Left hindlimb (tissue), 1 donor: ENCODE measurements at places on chromosomes 1 and 21.

GRCh38 chr1:201988601-201989000 lies 6.2 kb downstream of the RNPEP start:
- DNase-seq = no peak

DNA sequence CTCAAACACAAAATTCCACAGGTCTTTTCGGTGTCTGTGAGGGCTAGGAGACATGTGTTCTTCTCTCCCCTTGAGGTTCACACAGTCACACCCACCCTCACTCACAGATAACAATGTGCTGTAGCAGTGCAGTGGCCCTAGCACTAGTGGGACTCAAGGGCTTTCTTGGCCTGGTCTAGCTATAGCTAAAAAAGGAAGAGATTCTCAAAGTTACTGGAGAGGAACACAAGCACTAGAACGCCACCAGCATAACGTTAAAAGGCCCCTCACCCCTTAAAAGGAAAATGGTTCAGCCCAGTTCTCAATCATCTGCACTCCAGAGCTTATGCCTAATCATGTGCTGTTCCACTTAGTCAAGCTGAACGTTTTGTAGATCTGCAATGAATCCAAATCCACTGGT lies 39.5 kb downstream of the RGS8 start:
- DNase-seq = no peak

GRCh38 chr1:41608211-41608610 lies 123.7 kb upstream of the EDN2 start:
- peak; percentile 84 for DNase-seq

DNA sequence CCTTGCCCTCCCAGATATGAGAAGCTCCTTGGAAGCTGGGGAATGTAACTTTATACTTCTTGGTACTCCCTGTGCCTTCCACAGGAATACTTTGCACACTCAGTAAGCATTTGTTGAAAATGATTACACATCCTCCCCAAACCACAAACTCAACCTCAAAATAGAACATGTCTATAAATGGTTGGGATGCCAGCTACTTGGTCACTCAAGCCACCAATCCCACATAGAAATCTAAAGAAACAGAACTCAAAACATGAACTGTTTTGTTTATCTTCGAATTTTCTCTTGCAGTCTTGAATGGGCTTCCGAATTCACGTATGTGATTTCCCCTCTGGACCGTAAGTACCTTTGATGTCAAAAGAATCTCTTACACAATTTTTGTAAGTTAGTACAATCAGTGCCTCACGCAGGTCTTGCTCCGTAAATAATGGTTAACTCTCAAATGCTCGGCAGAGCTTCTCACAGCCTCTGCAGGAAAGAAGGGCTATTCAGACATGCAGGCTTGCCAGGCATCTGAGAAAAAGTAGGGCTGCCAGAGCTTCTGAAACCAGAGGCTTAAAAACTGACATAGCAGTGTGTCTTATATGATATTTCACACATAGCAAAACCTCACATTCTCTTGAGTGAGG lies 26.9 kb downstream of the SORT1 start:
- no peak for DNase-seq

GRCh38 chr1:204283711-204284651 lies 70.2 kb upstream of the GOLT1A start:
- no peak for DNase-seq

- DNase-seq = no peak
These were observed 7.3 kb downstream of the BOLA1 start for GRCh38 chr1:149906570-149907075.

- DNase-seq = no peak
These were observed 54.6 kb upstream of the NCAM2 start for GRCh38 chr21:20943561-20943997.

- DNase-seq = no peak
These were observed 2.7 kb downstream of the SCYL3 start for GRCh38 chr1:169890761-169891538.

- no peak for DNase-seq
These were observed 73.2 kb upstream of the BMP8A start for GRCh38 chr1:39418236-39418635.

DNA sequence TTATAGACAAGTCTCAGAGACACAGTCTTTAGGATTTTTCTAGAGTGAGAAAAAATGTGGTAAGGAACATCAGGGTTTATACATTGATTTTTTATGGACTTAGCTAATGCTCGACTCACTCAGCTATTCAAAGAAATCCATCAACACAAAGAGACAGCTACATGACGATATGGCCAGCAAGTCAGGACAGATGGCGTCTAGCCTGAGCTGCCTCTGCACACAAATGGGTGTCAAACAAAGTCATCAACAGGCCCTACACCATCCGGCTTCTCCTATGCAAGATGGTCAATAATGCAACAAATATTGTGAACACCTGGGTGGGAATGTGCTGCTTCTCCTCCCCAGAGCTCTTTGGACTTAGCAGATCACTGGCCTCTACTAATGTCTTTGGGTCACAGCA lies 13.3 kb upstream of the ERICH3 start:
- no peak for DNase-seq

- no peak for DNase-seq
These were observed 61.6 kb downstream of the KIF14 start for GRCh38 chr1:200558866-200559459.

- DNase-seq = no peak
These were observed 43.7 kb downstream of the MRPL39 start for GRCh38 chr21:25563361-25564116.

- DNase-seq = no peak
These were observed 9.0 kb upstream of the IFFO2 start for GRCh38 chr1:18965206-18966173.

DNA sequence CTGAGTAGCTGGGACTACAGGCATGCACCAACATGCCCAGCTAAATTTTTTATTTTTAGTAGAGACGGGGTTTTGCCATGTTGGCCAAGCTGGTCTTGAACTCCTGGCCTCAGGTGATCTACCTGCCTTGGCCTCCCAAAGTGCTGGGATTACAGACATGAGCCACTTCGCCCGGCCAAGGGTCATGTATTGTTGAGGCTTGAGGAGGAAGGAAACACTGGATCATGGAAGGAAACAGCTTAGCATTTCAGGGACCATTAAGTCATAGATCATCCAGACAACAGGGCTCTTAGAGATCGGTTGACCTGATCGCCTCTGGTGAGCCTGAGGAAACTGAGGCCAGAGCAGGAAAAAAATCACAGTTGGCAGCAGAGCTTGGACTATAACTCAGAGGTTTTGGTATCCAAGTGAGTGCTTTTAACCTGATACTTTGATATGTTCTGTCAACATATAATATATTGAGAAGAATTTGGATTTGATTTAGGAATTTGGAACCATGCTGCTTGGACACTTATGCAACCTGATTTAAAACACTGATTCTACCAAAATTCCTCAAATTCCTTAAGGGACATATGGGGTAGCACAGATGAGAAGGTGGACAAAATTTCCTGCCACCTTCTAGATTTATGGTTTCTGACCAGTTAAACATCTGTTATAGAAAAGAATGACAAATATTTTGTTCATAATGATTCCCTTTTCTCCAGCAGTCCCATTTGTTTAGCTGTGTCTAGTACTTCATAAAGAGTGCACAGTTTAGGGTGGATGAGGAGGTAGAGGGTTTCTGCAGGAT lies 13.1 kb upstream of the BMP8A start:
- no peak for DNase-seq

DNA sequence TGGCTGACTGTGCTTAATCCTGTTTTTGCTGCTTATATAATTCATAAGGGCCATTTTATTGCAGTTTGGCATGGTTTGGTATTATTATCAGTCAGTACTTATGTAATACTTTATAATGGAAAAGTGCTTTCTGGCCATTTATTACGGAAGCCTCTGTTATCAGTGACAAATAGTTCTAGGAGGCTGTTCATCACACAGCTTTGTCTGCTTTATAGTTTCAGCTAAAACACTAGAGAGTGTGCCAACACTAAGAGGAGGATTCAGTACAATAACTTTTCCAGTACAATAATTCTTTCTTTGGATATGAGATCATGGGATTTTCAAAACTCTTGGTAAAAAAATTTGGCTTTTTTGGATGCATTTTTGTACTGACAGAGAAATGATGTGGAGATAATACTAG lies 102.9 kb upstream of the PTGFR start:
- no peak for DNase-seq

- DNase-seq = no peak
These were observed 52.8 kb downstream of the ELK4 start for GRCh38 chr1:205578780-205579571.

DNA sequence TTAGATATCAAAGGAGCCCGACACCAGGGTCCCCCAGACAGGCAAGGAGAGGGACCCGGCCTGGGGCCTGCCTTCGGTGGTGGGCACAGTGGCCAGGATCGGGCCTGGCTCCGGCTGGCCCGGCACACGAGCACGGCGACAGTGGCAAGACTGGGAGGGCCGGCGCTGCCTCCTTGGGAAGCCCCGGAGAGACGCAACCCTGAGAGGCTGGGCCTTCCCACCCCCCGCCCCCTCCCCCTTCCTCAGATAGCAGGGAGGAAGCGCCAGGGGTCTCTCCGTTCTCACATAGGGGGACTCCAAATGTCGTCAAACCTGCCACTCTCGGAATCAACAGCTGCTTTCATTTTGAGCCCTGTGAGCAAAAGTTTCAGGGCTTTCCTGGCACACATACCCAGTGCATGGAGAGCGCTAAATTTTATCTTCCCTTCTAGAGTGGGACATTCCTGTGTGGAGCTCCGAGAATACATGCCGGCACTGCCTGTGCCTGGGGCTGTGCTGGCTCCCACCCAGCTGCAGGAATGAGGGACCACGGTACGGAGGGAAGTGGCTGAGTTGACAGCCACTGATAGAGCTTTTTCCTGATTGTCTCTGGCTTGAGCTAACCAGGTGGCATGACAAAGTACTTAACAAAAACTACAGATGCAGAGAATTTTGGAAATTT lies 62.4 kb downstream of the CD247 start:
- peak; percentile 57 for DNase-seq

- DNase-seq = no peak
These were observed 44.0 kb downstream of the RUNX1 start for GRCh38 chr21:35005077-35005476.

DNA sequence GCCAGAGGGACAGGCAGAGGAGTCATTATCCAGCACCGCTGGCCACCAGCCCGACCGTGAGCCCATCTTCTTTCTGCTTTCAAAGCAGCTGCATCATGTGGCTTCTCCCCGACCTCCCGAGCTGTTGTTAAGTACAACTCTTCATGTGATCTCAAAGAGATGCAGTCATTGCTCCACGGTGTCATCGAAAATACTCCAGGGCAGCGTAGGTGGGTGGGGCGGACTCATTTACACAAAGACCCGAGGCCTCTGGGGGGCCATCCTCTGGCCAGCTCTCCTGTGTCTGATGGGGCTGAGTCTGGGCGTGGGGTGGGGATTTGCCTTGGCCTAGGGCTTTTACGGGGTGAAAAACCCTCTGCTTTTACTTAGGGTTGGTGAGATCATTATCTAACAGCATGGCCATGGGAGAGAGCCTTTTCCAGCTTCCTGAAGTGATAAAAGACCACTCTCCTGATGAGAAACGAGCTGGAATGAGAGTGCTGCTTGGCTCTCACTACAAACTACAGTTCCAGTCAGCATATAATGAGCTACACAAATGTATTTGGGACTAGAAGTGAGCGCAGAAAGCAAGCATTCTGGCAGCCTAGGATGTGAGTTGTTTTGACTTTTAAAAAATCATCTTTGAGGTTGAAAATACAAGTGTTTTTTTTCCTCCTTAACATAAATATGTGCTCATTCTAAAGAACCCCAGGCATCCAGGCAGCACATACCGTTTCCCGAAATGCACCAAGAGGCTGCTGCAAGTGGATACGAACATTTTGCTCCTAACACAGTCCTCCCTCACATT lies 165.0 kb downstream of the RHOU start:
- DNase-seq = peak; percentile 87

DNA sequence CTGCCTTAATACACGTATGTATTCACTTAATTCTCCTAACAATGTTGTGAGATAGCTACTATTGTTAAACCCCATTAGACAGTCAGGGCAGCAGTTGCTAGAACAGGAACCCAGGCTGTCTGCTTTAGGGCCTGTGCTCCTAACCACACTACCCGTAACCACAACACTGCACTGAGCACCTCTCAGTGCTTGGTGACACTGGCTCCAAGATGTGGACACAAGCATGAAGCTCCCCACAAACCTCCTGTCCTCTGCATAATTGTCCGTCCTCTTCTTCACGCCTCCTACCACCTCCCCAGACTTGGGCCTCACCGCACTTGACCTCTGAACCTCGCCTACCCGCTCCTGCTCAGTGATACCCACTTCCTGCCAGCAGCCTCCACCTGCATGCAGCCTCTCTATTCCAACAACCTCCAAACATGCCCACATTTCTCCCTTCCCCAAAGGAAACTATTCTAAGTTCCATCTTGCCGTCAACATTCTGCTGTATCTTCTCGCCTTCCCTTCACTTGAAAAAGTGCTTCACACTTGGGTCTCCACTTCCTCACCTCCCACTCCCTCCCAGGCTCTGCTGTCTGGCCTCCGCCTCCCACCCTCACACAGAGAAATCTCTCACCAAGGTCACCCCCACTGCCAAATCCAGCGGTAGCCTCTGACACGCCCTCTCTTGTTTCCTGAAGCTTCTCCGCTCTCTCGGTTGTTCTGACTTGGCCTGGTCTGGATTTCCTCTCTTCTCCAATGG lies 14.6 kb upstream of the AHDC1 start:
- DNase-seq = no peak

GRCh38 chr1:29963946-29964345 lies 727.6 kb downstream of the PTPRU start:
- DNase-seq = no peak

DNA sequence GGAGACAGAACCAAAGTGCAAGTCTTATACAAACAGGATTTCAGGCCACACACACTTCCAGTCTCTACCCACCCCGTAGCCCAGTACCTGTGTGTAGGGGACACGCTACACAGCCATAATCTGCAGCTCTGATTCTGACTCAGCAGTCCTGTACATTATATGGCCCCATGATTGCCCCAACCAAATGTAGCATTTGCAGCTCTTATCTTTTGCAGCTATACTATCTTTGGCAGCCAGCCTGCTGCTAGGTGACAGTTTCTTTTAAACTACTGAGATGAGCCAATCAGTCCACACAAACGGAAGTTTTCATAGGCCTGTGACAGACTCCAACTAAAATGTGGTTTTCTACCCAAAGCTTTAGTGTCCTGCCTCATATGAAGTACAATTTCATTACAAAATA lies 259.6 kb upstream of the ST6GALNAC5 start:
- no peak for DNase-seq

DNA sequence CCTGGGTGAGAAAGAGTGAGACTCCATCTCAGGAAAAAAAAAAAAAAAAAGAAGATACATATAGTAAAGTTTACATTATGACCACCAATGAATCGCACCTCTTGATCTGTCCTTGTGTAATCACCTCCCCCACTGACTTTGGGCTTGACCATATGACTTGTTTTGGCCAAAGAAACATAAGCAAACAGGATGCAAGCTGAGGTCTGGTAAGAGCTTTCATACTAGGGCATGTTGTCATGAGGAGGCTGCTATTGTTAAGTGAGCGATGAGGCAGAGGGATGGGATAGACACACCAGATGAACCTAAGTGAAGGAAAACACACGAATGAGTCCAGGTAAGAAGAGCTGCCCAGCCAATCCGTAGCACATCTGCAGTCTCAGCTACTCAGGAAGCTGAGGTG lies 10.7 kb downstream of the ENAH start:
- no peak for DNase-seq

DNA sequence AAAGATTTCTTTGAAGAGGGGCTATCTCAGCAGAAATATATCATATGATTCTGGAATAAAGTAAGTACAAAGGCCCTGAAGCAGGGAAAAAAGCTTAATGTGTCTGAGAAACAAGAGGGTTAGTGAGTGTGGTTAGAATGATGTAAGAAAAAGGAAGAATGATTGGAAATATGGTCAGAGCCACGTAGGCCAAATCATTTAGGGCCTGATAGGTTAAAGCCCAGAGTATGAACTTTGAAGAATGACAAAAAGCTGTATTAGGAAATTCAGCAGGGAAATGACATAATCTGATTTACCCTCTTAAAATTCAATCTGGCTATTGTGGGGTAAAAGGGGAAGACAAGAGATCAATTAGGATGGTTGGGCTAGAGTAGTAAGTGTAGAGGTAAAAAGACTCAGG lies 69.0 kb upstream of the MUTYH start:
- DNase-seq = no peak
